Pericardium fibroblast (primary cell): ENCODE measurements at places on chromosomes 6 and 20. TPM values are rescaled to one million over a fixed set of nuclear protein-coding genes. Genes with fewer than 3 reads are reported as not detected.

The DEFB132 gene
- total RNA-seq: not detected in 2 replicates

The NUS1 gene
- total RNA-seq: 12.7 and 15.1 TPM in 2 replicates

The MARCKS gene
- 161 and 169 TPM in 2 replicates for total RNA-seq

The ZNF133 gene
- 12.8 and 16.7 TPM in 2 replicates for total RNA-seq

The DDO gene
- 1.3 TPM in 1 of 2 replicates, not detected in the other for total RNA-seq

The PLCB1 gene
- total RNA-seq: 6.4 and 13.6 TPM in 2 replicates

The EYS gene
- total RNA-seq: not detected in 2 replicates

The SCP2D1 gene
- total RNA-seq: not detected in 2 replicates

The GOPC gene
- 25.4 and 28.6 TPM in 2 replicates for total RNA-seq

The SLC44A4 gene
- total RNA-seq: 0.51 TPM in 1 of 2 replicates, not detected in the other
